ENCODE measurements at places on chromosomes 7 and 10.

- DNase-seq: no peak
Measured at GRCh38 chr10:7988989-7989388, 65.5 kb upstream of the GATA3 start.

GRCh38 chr7:104367926-104368325 is 39.5 kb downstream of the LHFPL3 start:
- no peak for DNase-seq

- no peak for DNase-seq
Measured at GRCh38 chr10:98100476-98100875, 34.0 kb upstream of the R3HCC1L start.

GRCh38 chr10:127881262-127881661 is 11.5 kb downstream of the CLRN3 start:
- DNase-seq: peak; percentile 72

DNA sequence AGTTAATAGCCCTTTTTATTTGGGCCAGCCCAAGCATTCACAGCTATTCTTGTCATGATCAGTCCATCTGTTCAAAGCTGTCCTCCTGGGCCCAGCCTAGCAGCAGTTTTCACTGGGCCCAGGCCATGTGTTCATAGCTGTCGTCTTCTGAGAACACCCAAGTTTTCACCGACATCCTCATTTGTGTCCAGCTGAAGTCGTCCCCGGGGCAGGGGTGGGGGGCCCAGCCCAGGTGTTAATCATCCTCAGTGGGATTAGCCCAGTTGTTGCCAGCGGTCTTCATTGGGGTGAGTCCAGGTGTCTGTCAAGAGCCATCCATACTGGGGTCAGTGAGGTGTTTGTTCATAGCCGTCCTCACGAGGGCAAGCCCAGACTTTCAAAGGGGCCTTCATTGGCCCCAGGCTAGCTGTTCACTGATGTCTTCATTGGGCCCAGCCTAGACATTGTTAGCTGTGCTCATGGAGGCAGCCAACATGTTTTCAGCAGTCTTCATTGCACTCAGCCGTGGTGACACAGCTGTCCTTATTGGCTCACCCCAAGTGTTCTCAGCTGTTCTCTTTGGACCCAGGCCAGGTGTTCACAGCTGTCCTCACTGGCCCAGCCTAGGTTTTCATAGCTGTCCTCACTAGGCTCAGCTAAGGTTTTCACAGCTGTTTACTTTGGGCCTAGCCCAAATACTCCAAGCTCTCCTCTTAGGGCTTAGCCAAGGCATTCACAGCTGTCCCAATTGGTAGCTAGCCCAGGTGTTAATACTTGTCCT is 10.0 kb downstream of the FRG2B start:
- no peak for DNase-seq

Data from lower leg skin (tissue), 4 donors.